Stimulated activated CD4-positive, alpha-beta T cell treated with anti-CD3 and anti-CD28 coated beads, Interleukin-1b, Interleukin-23, amount 100 ng/mL, for 1 hour (primary cell): ENCODE measurements at places on chromosomes 7 and 10.

- no peak for DNase-seq
Measured at GRCh38 chr10:13079776-13080050, 20.2 kb upstream of the OPTN start.

DNA sequence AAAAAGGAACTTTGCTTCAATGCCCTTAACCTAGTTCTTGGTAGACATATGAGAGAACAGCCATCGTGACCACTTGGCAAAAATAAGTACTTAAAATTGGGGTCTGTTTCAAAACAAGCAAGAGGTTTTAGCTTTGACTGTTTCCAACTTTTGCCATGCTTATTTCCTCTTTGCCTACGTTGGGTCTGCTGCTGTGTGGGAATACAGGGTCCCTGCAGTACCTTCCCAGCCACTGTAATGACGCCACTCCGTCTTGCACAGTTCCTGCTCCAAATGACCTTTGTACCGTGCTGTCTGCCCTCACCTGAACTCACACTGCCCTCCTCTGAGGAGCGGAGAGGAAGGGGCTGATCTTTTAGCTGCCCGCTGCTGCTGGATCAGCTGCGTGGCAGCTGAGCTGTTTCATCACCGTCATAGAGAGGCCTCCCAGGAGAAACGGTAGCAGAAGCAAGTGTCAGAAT, 133.1 kb downstream of the MAPK8 start:
- DNase-seq = no peak

- DNase-seq = no peak
Measured at GRCh38 chr10:58239561-58240169, 28.0 kb downstream of the IPMK start.

GRCh38 chr7:87058744-87059524, 520 bp downstream of the ELAPOR2 start:
- no peak for DNase-seq

DNA sequence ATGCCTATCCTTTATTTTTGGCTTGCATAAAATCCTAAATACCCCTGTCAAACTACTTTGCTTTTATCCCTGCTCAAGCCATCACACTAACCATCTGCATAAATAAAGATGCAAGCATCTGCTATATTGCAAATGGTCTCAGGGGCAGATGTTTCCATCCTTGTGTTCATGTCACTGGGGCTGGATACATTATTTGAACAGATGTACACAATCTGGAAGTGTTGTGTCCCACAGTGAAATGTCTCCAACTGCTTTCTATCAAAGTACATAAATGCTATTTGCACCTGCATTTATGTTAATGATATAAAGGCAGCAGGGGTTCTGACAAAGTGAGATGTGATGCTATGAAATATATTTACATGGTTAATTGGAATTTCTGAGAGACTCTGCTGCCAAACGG, 163.1 kb downstream of the ZNF438 start:
- DNase-seq = no peak

DNA sequence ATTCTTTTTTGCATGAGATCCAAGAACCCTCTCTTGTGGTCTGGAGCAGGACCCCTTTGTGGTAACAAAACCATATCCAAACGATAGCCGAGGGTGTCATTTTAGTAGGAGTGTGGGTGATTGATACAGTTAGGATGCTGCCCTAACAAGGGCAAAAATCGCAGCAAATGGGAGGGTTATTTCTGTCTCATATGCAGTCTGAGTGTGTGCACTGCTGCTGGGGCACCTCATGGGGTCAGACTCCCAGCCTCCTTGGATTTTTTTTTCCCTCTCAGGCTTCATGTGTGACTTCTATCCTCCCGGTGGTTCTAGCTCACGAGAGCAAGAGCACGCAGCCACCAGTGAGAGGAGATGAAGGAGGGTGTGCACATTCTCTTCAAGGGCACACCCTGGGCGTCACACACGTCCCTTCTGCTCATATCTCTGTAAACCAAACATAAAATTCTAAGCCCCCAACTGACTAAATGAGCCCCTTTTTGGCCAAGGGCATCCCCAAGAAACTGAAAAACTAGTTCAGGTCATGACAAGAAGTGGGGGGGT, 28.6 kb upstream of the IL15RA start:
- no peak for DNase-seq

DNA sequence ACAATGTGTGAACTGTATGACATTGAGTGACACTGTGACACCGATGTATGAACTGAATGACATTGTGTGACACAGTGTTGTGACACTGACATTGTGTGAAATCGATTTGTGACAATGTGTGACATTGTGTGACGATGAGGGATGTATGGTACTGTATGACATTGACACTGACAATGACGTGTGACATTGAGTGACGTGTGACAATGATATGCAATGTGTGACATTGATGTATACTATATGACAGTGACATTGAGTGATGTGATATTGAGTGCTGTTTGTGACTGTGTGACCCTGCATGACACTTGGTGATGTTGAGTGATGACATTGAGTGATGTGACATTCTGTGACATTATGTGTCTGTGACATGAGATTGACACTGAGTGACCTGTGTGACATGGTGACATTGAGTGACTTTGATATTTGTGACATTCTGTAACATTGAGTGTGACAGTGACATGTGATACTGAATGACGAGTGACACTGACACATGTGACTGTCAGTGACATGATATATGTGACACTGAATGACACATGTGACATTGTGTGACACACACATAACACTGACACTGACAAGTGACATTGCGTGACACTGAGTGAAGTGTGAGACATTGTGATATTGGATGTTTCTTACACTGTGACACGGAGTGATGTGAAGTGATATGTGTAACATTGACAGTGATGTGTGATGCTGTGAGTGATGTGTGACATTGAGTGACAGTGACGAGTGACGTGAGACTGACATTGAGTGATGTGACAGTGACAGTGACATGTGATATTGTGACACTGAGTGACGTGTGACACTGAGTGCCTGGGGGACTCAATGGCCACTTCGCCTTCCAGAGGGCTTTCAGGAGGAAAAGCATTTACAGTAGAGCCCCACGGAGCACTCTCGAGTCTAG, 167.5 kb downstream of the PRKAG2 start:
- no peak for DNase-seq

DNA sequence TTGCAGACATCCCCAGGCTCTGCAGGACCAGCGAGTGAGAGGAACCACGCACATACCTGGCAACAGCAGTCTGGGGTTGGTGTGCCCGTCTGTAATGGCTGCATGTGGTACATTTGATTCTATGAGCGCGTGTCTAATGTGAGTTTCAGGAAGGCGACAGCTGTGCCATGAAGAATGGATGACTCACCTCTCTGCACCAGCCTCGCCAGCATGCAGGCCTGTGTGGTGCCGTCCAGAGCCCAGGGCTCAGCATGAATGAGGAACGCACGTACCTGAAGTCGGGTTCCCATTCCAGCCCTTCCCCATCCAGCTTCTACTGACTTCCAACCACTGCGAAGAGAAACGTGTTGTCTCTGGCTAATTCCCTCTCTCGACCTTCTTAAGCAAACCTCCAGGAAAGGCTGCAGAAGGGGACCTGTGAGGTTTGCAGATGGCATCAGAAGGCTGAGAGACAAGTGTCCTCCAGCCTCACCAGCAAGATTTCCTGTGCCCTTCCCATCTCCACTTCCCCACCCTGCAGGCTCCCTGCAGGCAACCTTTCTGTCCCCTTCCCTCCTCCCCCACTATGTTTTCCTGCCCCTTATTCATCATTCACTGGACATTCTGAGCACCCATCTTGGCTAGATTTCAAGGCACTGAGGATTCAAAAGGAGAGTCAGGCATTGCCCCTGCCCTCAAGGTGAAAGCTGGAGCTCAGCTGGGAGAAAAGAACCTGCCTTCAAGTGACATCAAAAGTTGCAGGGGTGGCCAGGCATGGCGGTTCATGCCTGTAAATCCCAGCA, 54.3 kb downstream of the ASB13 start:
- no peak for DNase-seq

GRCh38 chr10:91012502-91012901, 91.6 kb upstream of the ANKRD1 start:
- no peak for DNase-seq

GRCh38 chr10:125662584-125662983, 20.4 kb downstream of the TEX36 start:
- no peak for DNase-seq

DNA sequence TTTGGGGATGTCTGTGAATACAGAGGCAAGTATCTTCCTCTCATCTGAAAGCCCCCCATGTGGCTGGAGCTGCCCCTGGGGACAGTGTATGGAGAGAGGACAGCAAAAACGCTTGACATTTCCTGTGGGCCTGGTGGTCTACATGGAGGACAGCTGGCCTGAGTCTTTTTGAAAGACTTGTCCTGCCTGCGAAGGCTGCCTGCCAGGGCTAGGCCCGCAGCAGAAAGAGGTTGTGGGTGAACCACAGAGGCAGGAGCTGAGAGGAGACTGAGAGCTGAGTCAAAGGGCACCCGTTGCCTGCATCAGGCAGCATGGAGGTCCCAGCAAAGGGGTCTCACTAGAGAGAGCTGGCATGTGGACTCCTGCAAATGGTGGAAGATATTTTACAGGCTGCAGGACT, 66.4 kb downstream of the KAT6B start:
- DNase-seq = no peak

DNA sequence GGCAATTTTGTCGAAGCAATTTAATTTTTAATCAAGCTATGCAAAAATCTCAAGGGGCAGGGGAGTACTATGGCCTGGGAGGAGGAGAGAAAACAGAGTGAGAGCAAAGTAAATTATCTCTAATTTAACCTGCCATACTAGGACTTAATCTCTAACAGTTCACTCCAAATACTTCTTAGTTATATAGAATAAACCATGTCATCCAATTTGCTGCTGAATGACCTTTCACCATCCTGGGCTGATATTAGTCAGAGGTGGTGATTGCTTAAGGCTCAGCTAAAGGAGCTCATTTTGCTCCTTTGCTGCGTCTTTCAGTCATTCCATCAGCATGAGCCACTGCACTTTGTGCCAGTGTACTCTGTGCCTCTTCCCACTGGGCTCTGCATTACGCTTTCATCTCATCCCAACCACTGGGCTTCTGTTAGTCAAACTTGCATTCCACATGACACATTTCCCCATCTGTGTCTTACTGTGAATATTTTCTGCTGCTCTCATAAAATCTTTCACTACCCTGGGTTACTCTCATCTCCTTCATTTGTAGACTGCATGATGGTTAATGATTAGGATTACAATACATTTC, 84.3 kb downstream of the CD36 start:
- no peak for DNase-seq

- DNase-seq = no peak
Measured at GRCh38 chr10:4018054-4018511, 233.1 kb upstream of the KLF6 start.

DNA sequence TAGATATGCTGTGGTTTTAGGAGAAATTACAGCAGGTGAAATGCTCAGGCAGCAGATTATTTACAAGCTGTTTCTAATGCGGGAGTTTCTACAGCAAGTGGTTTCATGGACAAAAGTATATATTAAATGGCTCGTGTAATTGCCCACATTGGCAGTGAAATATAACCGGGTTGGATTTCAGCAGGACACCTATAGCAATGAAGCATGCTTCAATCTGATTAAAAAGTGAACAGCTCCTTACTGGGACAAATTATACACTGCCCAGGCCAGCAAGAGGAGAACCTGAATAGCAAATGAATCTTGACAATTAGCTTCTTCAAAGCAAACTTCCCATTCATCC, 35.2 kb upstream of the LYZL1 start:
- DNase-seq = no peak

DNA sequence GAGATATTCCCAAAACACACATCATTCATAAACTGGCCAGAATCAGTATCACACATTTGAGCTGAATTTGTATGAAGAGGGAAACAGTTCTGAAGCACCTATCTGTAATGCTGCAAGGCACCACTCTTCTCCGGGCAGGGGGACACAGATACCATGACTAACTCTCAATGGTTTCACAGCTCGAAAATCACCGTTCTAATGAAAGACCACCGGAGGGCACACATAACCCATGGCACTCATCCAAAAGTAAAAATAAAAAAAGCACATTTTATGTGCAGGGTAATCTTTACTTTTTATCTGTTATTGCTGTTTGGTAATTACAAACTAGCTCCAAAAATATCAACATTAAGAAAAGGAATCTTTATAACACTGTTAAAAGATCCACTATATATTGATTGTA, 137.5 kb downstream of the PARD3 start:
- DNase-seq = no peak

GRCh38 chr10:24009736-24010135, 199.2 kb upstream of the KIAA1217 start:
- DNase-seq = no peak

- DNase-seq = no peak
Measured at GRCh38 chr7:78686189-78686588, 767.3 kb downstream of the MAGI2 start.

DNA sequence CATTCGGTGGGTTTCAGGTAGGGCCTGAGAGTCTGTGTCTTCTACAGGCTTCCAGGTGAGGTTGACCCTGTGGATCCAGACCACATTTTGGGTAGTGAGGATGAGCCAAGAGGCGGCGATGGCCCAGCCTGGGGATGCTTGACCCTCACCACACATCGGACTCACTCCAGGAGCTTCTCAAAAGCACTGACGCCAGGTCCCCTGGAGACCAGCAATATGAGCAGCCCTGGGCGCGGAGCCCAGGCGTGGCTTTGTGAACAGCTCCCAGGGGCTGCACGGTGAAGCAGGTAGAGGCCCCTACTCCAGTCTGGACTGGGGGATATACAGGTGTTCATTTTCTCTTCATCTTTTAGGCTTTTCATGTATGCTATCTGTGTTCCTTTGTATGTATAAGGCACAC, 139.7 kb upstream of the PCBD1 start:
- DNase-seq = no peak

- no peak for DNase-seq
Measured at GRCh38 chr10:3040069-3040468, 27.3 kb upstream of the PFKP start.
